ENCODE measurements at places on chromosomes 4 and X.

DNA sequence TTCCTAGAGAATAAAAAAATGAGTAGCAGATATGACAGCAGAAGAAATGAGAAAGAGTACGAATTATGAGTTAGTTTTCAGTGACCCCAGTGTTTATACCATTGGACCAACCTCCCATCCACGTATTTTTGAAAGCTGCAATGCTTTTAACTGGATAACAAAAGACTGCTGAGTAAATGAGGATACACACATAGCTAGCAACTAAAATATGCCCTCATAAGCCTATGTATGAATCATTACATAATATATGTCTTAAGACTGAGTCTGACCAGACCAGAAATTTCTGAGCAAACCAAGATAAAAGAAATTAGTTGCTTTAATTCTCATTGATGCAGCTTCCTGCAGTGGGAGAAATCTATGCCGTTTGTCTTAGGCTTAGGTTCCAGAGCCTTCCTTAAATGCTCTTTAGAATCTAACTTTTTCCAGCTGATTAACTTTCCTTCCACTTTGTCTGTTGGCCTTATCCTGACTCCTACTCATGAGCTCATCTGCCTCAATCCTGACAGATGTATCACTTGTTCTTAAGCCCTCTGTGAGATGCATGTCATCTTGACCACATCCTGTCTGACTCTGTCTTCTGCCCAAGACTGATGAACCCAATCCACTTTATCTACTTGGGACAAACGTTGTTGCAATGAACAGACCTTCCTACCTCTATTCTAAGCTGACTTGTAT, 301.4 kb upstream of the AADAT start:
- DNase-seq = no peak
- peak overlapping the region; percentile 92 for H3K27ac ChIP-seq
- no peaks in the 10 kb centered on the region for H3K27me3 ChIP-seq
- no peaks in the 10 kb centered on the region for H3K4me1 ChIP-seq
- H3K4me3 ChIP-seq = peak overlapping the region; percentile 28

- DNase-seq = peak; percentile 52
- no peak overlapping the region for H3K4me3 ChIP-seq
Measured at GRCh38 chr4:1193206-1194009, 21.0 kb upstream of the SPON2 start.

- no peak for DNase-seq
- H3K27me3 ChIP-seq = no peaks in the 10 kb centered on the region
- H3K4me3 ChIP-seq = no peak overlapping the region
- H3K27ac ChIP-seq = no peak overlapping the region
- no peaks in the 10 kb centered on the region for H3K4me1 ChIP-seq
Measured at GRCh38 chrX:39196192-39197102, 395.2 kb downstream of the MID1IP1 start.

- H3K4me3 ChIP-seq = peak within 1 kb of the TSS; percentile 50
- H3K36me3 ChIP-seq = no peaks in the 10 kb centered on the region
- H3K27ac ChIP-seq = peak within 1 kb of the TSS; percentile 72
- H3K27me3 ChIP-seq = no peaks in the 10 kb centered on the region
Measured at GRCh38 chr4:112296949-112297880, at the start of gene ALPK1. Gene ALPK1 (plus strand): TSS chr4:112297369.

DNA sequence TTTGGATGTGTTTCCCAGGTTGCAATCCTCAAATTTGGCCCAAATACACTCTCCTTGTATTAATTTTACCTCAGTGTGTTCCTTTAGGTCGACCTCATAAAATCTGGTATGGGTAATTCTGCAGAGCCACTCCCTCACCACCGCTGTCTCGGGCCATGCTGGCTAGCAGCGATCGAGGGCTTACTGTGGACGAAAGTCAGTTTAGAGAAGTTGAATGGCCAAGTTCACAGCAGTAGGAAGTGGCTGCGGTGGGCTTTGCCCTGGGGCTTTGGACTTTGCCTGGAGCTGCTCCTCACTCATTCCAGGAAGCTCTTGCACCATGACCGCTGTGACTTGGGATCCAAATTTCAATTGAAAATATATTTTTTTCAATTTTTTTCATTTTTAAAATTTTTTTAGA, 19.6 kb downstream of the TMEM187 start:
- no peaks in the 10 kb centered on the region for H3K4me1 ChIP-seq
- no peak overlapping the region for H3K4me3 ChIP-seq
- no peaks in the 10 kb centered on the region for H3K36me3 ChIP-seq
- no peak for DNase-seq
- H3K27ac ChIP-seq = no peak overlapping the region

Measured in SK-N-SH (cell line).